ENCODE measurements at places on chromosomes 6 and 20. TPM values are rescaled to one million over a fixed set of nuclear protein-coding genes. Genes with fewer than 3 reads are reported as not detected.

RAB44 gene
- not detected for total RNA-seq

DNA sequence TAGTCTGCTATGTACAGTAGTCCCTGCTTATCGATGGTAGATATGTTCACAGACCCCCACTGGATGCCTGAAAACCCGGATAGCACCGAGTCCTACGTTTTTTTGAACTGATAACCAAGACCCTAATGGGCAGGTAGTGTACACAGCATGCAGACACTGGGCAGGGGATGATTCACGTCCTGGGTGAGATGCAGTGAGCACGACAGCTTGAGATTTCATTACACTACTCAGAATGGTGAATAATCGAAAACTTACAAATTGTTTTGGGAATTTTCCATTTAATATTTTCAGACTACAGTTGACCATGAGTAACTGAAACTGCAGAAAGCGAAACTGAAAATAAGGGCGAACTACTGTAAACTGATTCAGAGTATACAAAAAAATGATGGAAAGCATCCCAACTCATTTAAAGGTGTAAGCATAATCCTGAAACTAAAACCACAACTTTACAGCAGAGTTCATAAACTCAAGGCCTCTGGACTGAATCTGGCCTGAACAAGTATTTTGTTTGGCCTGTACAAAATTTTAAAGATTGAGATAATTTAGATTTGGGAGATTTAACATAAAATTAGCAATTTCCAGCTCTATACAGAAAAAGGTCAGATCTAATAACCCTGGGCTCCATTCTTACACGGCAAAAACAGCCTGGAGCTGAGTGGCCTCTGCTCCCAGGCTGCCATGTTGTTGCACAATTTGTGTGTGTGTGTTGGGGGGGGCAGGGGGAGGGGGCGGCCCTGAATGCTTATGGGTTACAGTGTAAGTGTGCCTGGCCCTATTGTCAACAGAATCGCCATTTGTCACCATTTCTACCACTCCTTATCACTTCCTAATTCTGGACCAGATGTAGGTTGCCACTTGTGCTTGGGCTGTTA lies 34.9 kb downstream of the RNF24 start:
- DNase-seq = no peak

GRCh38 chr6:161270116-161270515 lies 3.7 kb downstream of the AGPAT4 start:
- DNase-seq = no peak

GRCh38 chr6:125994670-125995488 lies 8.5 kb downstream of the TRMT11 start:
- DNase-seq = no peak

SMPD2 gene
- total RNA-seq = 10.1 TPM

All from neural crest cell (in vitro differentiated cells).